ENCODE measurements at places on chromosomes 1 and 21.

- DNase-seq = no peak
Observed at GRCh38 chr1:151875419-151876097, 22.0 kb upstream of the THEM5 start.

- no peak for DNase-seq
Observed at GRCh38 chr1:43851561-43852338, 81.9 kb upstream of the ARTN start.

GRCh38 chr1:25794325-25794724 is 5.7 kb upstream of the SELENON start:
- DNase-seq = no peak

DNA sequence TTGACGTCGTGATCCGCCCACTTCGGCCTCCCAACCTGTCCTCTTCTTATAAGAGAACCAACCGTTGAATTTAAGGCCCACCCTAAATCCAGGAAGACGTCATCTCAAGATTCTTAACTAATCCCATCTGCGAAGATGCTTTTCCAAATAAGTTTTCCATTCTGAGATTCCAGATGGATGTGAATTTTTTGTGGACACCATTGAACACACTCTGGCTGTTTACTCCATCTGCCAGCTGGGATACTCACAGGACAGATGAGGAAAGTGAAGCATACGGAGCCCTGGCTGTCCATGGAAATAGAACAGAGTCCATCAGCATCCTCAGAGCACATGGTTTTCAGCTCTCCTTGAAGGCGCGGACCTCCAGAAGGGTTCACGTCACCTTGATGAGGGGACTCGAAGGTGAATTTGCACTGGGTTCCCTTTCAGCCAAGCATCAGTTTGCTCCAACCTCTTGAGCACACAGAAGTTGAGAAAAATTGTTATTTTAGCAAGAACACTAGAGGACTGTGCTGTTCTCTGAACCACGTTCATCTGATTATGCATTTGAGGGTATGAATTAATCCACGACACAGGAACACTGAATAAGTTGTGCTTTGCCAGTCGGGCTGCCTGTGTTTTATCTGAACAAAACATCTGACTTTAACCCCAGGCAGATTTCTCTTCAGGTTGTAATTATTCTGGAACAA is 68.6 kb downstream of the KAZN start:
- no peak for DNase-seq

DNA sequence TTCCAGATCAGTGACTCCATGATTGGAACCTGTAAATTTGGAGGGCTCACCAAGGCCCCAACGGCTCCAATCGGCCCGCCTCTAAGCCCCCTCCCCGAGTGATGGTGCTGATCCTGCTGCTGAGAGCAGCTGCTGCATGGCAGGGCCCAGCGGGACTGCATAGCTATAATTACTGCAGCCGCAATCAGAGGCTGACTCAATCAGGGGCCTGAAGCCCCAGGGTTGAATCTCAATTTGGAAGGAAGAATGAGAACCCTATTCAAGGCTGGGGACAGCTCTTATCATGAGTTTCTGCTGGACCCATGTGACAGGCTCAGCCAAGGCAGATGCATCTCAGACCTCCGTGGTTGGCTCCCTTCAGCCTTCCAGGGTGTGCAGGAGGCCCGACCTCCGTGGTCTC is 42.8 kb upstream of the MAGOH start:
- no peak for DNase-seq

- DNase-seq = no peak
Observed at GRCh38 chr1:187469836-187470235, 641.1 kb downstream of the PLA2G4A start.

DNA sequence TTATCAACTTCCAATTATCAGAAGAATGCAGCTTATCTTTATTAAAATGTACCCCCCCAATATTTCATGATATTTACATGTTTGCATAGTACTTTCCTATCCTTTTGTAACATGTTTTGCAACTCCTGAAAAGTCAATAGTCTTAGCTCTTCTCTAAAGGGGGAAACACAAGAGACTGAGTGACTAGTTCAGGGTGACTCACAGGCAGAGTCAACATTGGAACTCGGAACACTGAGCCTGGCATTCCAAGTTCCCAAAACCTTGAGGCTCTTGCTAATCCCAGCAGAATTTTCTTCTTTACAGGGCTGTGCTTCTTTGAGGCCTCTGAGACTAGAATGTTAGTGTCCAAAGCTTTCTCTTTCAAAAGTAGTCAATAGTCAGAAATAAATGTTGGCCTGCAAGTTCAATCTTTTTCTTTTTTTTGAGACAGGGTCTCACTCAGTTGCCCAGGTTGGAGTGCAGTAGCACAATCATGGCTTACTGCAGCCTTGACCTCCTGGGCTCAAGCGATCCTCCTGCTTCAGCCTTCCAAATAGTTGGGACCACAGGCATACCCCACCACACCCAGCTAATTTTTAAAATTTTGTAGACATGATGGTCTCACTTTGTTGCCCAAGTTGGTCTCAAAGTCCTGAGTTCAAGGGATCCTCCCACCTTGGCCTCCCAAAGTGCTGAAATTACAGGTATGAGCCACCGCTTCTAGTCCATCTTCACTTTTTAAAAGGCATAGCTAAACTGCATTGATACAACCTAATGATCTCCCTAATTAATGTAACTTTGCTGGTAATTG is 37.5 kb downstream of the ZNF281 start:
- DNase-seq = no peak

- no peak for DNase-seq
Observed at GRCh38 chr21:26297851-26298250, 127.3 kb upstream of the APP start.

- DNase-seq = no peak
Observed at GRCh38 chr1:1429671-1430073, 5.8 kb upstream of the VWA1 start.

DNA sequence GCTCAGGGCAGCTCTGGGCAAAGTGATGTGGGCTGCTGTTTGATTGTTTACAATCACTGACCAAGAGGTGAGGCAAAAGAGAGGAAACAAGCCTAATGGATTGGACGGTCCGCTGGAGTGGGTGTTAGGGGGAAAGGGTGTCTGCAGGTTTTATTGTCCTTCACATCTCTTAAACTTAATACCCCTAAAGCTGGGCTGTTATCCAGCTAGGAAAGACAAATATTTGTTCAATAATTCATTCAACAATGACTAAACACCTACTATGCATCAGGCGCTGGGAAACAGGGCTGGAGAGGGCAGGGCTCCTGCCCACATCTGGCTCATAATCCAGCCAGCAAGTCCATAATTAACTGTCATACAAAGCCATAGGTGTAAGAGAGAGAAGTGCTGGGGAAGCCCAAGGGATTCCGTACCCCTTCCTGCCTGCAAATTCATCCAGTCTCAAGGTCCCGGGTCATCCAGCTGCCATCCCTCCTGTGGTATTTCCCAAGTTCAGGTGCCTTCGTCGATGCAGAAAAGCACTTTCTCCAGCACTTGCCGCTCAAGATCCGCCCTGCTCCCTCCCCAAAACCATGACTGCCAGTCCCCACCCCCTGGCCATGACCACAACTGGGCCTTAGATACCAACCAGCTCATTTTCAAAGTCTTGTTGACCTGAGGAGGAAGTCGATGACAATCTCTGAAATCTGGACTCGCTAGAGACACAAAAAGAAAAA is 10.7 kb downstream of the TMEM63A start:
- DNase-seq = peak; percentile 89

- no peak for DNase-seq
Observed at GRCh38 chr1:29368936-29369932, 132.9 kb downstream of the PTPRU start.

- DNase-seq = no peak
Observed at GRCh38 chr1:223000632-223001031, 142.4 kb downstream of the TLR5 start.

DNA sequence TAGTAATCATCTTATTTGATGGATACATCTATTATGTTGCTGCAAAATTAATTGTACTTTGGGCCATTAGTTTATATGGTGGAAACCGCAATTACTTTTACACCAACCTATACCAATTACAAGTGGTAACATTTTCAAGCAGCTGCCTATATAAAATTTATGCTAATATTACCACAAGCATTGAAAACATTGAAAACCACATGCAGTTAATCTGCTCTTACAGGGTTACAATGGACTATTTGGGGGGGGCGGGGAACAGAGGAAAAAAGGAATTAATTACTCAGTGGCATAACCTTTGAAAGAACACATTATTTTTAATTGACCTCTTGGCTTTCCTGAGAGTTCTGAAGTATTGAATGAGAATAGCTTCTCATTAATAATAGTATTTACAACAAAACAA is 1793.2 kb downstream of the NCAM2 start:
- DNase-seq = no peak

GRCh38 chr1:169527451-169528214 is 41.9 kb upstream of the SLC19A2 start:
- no peak for DNase-seq
